NCI-H748 treated with DMSO at 0.1 percent for 48 hours (cell line): ENCODE measurements at places on chromosomes 1 and 21.

DNA sequence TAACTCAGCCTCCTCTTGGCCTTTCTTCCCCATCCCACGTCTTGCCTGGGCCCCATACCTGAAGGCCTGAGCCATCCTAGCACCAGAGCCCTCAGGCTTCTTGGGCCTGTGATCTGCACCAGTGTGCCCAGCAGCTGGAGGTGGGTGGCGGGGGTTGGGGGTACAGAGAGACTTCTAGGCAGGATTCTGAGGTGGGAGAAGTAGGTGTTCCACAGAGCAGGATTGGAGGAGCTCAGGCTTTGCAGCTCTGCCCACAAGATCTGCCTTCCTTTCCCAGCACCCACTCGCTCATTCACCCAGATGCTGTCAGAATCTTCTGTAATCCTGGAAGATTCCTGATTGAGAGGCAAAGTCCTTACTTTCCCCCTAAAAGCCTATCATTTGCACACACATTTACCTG is 10.0 kb upstream of the GJB5 start:
- no peak for DNase-seq

- DNase-seq, result no peak
These were observed 13.2 kb upstream of the BEND5 start for GRCh38 chr1:48789903-48790302.

- DNase-seq, result no peak
These were observed 26.3 kb downstream of the LRRC52 start for GRCh38 chr1:165570078-165570477.

DNA sequence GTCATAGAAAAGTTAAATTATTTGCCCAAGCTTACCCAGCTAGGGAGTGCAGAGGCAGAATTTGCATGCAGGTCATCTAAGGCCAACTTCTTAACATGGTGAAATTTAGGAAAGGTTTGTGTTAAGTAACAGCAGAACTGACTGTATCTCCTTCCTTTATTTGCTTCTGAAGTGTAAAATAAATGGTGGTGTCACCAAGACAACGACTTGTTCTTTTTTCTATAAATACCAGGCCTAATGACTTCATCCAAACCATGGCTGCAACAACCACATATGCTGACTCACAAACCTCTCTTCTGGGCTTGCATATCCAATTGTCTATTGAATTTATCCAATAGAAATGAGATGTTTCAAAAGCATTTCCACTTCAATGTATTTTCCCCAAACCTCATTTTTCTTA is 19.1 kb downstream of the COL24A1 start:
- DNase-seq, result no peak

GRCh38 chr1:10283318-10283984 is 73.1 kb downstream of the KIF1B start:
- no peak for DNase-seq

GRCh38 chr1:67479146-67479891 is 49.1 kb upstream of the SERBP1 start:
- DNase-seq, result no peak

DNA sequence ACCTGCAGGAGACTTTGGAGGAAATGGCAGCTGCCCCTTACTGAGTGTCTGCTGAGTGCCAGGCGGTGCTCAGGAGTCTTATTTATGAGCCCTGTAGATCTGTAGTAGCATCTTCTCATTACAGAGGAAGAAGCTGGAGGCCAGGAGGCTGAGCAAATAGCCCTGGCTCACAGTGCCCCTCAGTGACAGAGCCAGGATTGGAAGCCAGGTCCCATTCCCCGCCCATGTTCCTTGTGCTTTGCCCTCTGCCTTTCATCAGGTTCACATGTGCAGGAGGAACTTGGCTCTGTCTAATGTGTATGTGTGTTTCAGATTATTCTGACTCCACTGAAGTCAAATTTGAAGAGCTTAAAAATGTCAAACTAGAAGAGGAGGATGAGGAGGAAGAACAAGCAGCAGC is 21.2 kb downstream of the KDM4A start:
- DNase-seq, result no peak

GRCh38 chr21:45630066-45630694 is 13.3 kb upstream of the PCBP3 start:
- DNase-seq, result no peak

- DNase-seq, result no peak
These were observed 150.8 kb upstream of the ETV3 start for GRCh38 chr1:157288996-157289395.

GRCh38 chr1:247056071-247056470 is 22.5 kb downstream of the ZNF670 start:
- DNase-seq, result no peak

- DNase-seq, result no peak
These were observed 380 bp downstream of the COL18A1 start for GRCh38 chr21:45405271-45405818.

GRCh38 chr1:148363439-148363810 is 119.7 kb downstream of the PPIAL4G start:
- DNase-seq, result no peak

DNA sequence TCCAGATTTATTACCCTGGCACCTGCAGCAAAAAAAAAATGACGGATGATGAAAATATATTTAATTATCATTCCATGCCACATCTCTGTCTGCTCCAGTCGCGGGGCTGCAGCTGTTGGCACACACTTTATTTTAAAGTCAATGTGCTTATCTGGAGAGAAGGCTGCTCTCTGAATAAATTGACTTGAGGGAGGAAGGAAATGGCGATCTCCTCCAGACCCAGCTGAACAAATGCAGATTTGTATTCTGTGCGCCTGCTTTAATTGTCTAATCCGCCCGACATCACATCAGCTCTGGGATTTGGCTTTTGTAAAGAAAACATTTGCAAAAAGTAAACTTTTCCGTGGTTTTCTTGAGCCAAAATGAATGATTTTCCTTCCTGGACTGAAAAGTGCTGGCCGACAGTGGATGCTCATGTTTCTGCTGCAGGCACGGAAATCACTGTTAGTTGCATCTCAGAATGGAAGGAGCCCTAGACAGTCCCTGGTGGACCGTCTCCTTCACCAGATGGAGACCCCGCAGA is 150.2 kb downstream of the CAMTA1 start:
- DNase-seq, result no peak

DNA sequence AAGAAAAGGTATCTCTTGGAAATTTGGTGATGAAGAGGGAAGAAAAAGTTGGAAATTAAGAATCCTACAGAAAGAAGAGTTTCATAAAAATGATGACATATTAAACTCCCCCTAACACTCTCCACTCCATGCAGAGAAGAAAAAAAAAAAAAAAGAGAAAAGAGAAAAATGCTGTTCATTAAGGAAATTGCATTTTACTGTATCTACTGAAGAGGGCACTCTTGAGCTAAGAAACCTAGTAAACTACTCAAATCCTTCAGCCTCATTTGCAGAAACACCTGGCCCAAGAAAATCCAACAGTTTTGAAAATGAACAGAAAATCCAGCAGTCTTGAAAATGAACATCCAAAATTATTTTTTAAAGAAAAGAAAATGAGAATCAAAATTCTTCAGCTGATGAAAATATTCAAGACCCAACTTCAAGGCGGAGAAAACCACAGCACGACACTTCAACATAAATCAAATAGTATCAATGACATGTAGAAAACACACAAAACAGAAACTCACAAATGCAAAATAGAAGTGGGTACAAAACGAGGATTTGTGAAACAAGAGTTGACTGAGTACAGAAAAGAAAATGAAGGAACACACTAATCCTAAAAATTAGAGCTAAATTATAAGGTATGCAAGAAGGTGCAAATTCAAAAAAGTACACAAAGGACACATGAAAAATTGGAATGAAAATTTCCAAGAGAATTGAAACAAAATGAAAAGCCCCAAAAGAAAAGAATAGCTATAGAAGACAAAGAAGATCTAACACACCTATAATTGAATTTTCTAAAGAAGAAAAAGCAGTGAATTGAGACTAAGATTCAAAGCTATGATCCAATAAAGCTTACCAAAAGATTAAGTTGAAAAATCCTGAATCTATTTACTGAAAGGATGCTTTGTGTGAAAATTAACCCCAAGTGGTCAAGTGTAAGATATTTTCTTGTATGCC is 73.2 kb upstream of the DNAJC6 start:
- peak; percentile 38 for DNase-seq

GRCh38 chr1:227915564-227916553 is 31.9 kb downstream of the WNT9A start:
- no peak for DNase-seq

DNA sequence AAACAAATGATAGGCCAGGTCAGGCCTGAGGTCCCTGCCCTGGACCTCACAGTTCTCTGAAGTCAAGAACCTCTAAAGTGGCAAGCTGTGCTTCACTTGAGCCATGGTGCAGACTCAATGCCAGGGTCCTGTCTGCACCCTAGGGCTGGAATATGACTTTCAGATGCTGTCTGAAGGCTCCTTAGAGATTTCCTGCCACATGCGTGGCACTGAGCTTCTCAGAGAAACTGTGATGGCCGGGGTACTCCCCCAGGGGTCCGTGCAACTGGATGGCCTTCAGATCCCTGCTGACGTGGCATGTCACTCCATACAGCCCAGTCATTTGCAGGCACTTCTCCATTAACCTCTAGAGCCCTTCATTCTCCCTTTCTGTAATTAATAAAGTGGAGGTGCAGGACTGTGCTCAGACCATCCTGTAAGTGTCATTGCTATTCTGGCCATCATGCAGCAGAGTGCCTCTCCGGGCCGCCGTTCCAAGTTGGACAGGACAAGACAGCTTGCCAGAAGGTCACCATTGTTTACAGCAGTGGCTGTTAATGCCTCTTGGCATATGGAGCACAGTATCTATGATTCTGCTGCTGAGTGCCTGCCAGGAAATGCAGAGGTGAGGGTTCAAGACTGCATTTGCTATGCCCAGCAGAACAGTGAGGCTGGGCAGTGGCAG is 205.1 kb upstream of the COA6 start:
- no peak for DNase-seq

GRCh38 chr1:234212764-234213657 is 160.2 kb upstream of the COA6 start:
- peak; percentile 33 for DNase-seq

DNA sequence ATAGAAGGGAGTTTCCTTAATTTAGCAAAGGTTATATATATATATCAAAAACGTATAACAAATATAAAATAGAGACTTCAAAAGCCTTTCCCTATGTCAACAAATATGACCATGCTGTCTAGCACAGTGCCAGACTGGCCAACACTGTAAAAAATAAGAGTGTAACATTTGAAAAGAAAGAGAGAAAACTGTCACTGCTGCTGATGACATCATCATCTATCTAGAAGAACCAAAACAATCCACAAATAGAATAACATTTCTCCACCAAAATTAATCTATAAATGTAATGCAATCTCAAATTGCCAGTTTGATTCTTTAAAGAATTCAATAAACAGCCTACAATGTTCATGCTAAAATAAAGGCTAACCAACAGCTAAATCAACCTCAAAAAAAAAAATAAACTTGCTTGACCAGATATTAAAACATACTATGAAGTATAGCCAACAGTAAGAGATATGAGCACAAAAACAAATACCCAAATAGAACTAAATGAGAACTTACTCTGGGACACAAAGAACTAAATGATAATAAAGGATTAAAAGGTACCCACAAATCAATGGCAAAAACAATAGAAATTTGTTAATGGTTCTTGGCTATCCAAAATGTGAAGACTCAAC is 50.2 kb downstream of the ENAH start:
- DNase-seq, result no peak

DNA sequence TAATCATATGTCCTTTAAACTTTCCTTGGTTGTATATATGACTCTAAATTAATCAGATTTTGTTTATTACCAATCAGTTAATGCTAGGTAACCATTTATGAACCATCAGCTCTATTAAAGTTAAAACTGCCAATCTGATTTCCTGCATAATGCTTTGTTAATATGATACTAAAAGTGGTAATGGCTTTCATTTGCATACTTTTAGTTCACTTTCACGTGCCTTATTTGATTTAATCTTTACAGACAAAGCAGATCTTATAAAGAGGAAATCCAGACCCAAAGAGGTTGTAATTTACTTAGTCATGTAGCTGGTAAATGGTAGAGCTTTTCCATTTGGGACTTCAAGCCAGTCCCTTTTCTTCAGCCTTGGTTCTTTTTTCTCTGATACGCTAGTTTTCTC is 61.3 kb downstream of the CLIC4 start:
- no peak for DNase-seq

DNA sequence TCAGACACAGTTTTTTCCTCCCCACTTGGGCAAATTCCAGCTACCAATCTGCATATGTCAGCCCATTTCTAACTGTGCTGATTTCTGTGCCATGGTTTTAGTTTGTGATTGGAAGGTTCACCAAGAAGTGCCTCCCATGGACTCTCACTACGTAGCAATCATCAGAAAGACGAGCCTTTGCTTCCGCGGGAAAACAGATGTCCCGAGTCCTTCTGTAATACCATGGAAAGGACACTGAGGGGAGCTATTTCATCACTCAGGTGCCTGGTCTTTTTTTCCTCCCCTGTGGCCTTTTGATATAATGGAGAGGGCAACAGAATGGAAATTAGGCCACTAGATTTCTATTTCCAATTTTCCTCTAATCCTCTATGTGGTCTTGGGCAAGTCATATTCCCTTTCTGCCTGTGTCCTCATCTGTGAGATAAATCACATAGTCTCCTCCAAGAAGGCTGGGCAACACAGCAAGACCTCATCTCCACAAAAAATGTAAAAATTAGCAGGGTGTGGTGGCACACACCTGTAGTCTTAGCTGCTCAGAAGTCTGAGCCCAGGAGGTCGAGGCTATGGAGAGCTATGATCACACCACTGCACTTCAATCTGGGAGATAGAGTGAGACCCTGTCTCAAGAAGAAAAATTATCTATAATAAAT is 24.8 kb downstream of the LEMD1 start:
- DNase-seq, result peak; percentile 56

- no peak for DNase-seq
These were observed 109.6 kb downstream of the NOS1AP start for GRCh38 chr1:162179121-162179520.

GRCh38 chr1:42913426-42914091 is 45.1 kb downstream of the SLC2A1 start:
- DNase-seq, result peak; percentile 98

DNA sequence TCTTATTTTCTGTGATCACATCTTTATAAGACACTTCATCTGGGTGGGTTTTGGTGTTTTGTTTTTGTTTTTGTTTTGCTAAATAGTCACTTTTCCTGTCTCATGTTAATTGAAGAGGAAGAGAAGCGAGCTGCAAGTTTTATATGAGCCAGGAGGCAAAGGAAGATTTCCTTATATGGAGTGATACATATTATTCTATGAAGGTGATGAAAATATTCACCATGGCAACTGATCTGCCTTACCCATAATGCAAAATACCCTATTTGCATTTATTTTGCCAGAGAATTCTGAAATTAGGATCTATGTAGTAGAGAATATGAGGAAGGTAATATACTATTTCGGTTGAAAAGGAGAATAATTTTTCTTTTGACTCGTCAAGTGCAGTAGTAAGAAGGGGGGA is 13.9 kb downstream of the CXADR start:
- no peak for DNase-seq

GRCh38 chr1:160177231-160177630 is 13.1 kb upstream of the CASQ1 start:
- no peak for DNase-seq

GRCh38 chr1:199756066-199756465 is 271.4 kb upstream of the NR5A2 start:
- no peak for DNase-seq

DNA sequence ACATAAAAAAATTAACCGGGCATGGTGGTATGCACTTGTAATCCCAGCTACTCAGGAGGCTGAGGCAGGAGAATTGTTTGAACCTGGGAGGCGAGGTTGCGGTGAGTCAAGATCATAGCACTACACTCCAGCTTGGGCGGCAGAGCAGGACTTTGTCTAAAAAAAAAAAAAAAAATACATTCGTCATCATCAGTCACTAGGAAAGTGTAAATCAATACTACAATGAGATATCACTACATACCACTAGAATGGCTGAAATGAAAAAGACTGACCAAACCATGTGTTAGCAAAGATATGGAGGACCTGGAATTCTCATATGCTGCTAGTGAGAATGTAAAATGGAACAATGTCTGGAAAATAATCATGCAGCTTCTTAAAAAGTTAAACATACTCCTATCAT is 9.3 kb downstream of the SPATA45 start:
- DNase-seq, result no peak
